ENCODE measurements at places on chromosomes 11 and 22. TPM values are rescaled to one million over a fixed set of nuclear protein-coding genes. Genes with fewer than 3 reads are reported as not detected.
A peak's percentile ranks its signal among the peaks of the same experiment; 100 is the strongest.

MGAT3 gene
- not detected for total RNA-seq

OR52N4 gene
- not detected for total RNA-seq

PDE3B gene
- 0.03 TPM for total RNA-seq

SHISA8 gene
- not detected for total RNA-seq

LGR4 gene
- 29.0 TPM for total RNA-seq

MYO7A gene
- total RNA-seq, result 0.27 TPM

GRCh38 chr11:111586388-111586831, 15.8 kb upstream of the SIK2 start:
- peak; percentile 68 for DNase-seq

- DNase-seq, result no peak
Observed at GRCh38 chr11:134466156-134466555, 54.1 kb upstream of the B3GAT1 start.

GRCh38 chr22:19848298-19849224, 6.1 kb downstream of the GNB1L start:
- no peak for DNase-seq

GRCh38 chr22:26463101-26463661, 20.4 kb downstream of the HPS4 start:
- DNase-seq, result peak; percentile 46

DNA sequence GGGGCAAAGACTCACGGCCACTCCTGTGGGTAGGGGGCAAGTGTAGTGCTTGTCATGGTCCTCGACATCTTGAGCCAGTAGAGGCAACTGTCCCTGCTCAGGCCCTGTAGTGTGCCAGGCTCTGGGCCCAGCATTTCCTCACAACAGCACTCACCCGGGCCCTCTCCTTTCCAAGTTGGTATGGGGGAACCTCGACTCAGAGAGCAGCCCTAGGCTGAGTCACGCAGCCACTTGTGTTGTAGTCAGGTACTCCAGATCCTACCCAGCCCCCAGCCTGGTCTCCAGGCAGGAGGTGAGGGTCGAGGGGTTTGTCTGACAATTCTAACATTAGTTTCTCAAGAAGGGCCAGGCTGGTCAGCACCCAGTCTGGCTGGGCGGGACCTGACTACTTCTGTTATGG, 4.1 kb downstream of the RELT start:
- DNase-seq, result no peak

- no peak for DNase-seq
Observed at GRCh38 chr11:113393501-113393985, 6.0 kb downstream of the ANKK1 start.

DNA sequence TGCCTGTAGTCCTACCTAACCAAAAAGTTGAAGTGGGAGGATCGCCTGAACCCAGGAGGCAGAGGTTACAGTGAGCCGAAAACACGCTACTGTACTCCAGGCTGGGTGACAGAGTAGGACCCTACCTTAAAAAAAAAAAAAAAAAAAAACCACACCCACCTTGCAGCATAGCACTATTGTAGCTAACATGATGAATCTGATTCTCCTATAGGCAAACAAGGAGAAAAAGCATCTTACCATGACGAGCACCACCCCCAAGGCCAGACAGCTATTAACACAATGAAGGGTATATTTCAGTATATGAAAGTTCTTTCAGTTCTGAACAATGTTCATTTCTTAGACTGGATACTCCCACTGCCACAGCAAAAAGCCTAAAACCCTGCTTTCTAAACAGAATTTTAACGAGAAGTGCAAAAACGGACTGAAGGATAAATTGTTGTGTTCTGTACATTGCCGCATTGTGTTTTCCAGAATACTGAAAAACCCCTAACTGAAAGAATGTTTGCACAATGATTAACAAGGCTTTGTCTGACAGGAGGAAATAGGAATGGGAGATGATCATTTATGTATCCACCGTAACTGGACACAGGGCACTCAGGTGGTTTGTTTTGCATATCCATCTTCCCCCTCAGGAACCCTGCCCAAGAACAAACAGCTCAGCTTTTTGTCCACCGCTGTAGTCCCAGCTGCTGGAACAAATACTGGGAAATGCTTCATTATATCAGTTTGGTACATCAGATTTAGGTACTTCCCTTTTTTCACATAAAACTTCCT, 8.9 kb downstream of the PISD start:
- DNase-seq, result no peak

DNA sequence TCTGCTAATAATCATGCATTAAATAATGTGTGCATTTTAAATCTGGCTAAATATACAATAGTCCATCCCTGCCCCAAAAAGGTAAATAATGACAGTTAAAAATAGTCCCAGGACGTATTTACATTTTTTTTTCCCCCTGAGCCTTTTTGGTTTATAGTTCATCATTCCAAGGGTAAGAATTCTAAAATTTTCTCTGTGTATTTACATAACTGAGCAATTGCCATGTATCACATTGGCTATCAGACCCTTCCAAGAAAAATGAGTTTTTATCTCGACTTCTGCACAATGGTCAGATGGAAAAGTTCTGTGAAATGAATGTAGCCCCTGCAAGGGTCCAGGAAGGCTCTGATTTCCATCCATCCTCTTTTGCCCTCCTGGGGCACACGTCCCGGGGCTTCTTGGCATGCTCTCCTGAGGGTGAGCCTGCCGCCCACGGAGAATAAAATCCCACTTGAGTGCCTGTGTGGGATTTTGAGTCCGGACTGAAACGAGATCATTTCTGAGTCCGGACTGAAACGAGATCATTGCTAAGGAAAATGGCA, 94.1 kb upstream of the ANO1 start:
- DNase-seq, result no peak

GRCh38 chr11:134596404-134596803, 184.4 kb upstream of the B3GAT1 start:
- DNase-seq, result no peak

All from foreskin keratinocyte (primary cell).